ENCODE measurements at places on chromosomes 5 and 9. TPM values are rescaled to one million over a fixed set of nuclear protein-coding genes. Genes with fewer than 3 reads are reported as not detected.

GRCh38 chr5:180173198-180173544 is 35.8 kb downstream of the RASGEF1C start:
- no peaks in the 10 kb centered on the region for H3K36me3 ChIP-seq
- peaks cover 7% of the 10 kb centered on the region for H3K27me3 ChIP-seq
- no peaks in the 10 kb centered on the region for H3K4me1 ChIP-seq
- no peak overlapping the region for H3K27ac ChIP-seq
- H3K4me3 ChIP-seq: no peak overlapping the region

GRCh38 chr5:92687821-92688722 is 892.9 kb downstream of the NR2F1-AS1 start:
- no peak for DNase-seq
- H3K4me3 ChIP-seq: no peak overlapping the region
- no peaks in the 10 kb centered on the region for H3K27me3 ChIP-seq
- H3K27ac ChIP-seq: no peak overlapping the region
- no peaks in the 10 kb centered on the region for H3K36me3 ChIP-seq
- H3K4me1 ChIP-seq: no peaks in the 10 kb centered on the region

DNA sequence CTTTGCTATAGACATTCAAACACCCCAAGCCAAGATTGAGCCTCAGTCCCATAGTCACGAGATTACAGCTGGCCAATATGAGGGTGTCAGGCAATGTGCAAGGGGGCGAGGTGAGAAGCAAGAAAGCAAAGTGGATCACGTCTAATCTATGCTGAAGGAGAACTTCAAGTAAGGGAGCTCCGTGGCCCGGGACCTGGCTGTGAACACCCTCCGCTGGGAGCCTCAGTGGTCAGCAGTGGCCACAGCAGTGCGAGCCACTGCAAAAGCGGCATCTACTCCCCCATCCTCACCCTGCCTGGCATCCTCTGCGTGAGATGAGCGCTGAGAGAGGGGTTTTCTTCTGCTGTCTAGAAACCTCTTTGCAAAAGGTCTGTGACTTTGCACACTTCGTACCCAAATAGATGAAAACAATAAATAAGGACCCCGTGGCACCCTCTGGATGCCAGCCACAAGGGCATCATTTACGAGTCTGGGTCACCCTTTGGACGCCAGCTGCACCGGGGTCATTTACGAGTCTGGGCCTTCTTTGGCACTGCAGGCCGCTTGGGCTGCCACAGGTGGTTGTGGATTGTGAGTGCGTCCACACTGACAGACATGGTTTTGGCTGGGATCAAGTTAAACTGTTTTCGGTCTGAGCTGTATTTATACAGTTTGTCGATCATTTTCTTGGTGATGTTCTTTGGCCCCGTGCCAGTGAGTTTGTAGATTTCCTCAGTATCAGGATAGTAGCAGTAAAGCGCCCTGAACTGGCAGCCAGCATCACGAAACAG is 96.4 kb downstream of the CAMSAP1 start:
- H3K27ac ChIP-seq: no peak overlapping the region
- DNase-seq: no peak
- peaks cover 32% of the 10 kb centered on the region for H3K36me3 ChIP-seq
- no peaks in the 10 kb centered on the region for H3K27me3 ChIP-seq

GRCh38 chr9:37034305-37034937 is 353 bp upstream of the PAX5 start:
- H3K36me3 ChIP-seq: peaks cover 4% of the 10 kb centered on the region
- no peak overlapping the region for H3K27ac ChIP-seq
- peaks cover 77% of the 10 kb centered on the region for H3K27me3 ChIP-seq
- peak overlapping the region; percentile 61 for H3K4me3 ChIP-seq
- DNase-seq: peak; percentile 68

GRCh38 chr9:116543731-116544400 is 143.2 kb upstream of the TRIM32 start:
- H3K4me1 ChIP-seq: peaks cover 2% of the 10 kb centered on the region
- no peak for DNase-seq
- H3K27me3 ChIP-seq: no peaks in the 10 kb centered on the region
- no peak overlapping the region for H3K27ac ChIP-seq

TRPM6 gene
- total RNA-seq: 0.07 TPM

GPR151 gene
- not detected for total RNA-seq

PCDHA12 gene
- total RNA-seq: not detected

CSF1R gene
- total RNA-seq: 0.76 TPM

OR1L4 gene
- total RNA-seq: not detected

FGF10 gene
- total RNA-seq: not detected

GARIN3 gene
- 0.82 TPM for total RNA-seq

FOXI1 gene
- total RNA-seq: not detected

IGFBPL1 gene
- total RNA-seq: 0.21 TPM

ASS1 gene
- 9.3 TPM for total RNA-seq

SPOCK1 gene
- total RNA-seq: not detected
